ENCODE measurements at places on chromosomes 7 and 10.

DNA sequence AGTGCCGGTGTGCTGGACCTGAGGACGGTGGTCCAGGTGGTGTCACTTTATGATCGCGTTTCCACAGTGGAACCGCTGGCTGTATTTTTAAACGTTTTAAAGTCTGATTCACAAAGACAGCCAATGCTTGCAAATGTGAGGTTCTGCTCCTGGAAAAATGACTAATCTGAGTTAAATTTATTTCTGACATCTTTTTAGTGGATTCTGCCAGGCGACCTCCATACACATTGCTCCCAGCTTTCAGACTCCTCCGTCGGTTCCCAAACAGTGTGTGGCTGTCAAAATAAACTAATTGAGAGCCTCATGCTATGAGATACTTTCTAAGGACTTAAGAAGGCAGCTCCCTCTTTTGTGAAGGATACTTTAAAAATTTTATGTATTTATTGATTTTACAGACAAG is 12.7 kb upstream of the TTYH3 start:
- no peak for DNase-seq

DNA sequence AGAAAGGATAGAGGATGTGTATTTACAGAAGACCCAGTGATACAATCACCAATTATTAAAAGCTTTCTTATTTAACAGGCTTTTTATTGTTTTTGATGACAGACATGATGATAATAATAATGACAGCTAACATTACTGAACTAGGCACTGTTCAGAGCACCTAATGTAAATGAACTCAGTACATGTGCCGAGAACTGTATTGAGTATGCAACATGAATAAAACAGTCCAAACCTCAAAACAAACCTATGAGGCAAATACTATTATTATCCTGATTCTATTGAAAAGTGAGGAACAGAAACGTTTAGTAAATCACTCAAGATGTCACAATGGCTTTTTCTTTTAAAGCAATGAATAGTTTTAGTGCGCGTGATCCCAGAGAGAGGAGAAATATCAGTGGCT is 27.1 kb downstream of the TAS2R16 start:
- DNase-seq = no peak

DNA sequence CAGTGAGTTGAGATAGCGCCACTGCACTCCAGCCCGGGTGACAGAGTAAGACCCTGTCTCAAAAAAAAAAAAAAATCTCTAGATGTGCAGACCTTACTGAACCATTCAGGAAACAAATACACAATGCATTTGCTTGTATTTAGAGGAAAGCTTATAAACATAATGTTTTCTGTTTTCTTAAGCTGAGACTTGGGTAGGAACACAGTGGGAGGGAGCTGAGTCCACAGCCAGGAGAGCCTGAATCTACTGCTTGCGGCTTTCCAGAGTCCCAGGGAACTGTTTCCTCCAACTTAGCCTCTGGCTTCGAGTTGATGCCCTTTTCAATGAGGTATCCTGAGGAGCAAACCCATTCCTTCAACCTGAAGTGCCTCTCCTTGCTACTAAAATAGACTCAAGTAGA is 83.0 kb upstream of the PITRM1 start:
- no peak for DNase-seq

DNA sequence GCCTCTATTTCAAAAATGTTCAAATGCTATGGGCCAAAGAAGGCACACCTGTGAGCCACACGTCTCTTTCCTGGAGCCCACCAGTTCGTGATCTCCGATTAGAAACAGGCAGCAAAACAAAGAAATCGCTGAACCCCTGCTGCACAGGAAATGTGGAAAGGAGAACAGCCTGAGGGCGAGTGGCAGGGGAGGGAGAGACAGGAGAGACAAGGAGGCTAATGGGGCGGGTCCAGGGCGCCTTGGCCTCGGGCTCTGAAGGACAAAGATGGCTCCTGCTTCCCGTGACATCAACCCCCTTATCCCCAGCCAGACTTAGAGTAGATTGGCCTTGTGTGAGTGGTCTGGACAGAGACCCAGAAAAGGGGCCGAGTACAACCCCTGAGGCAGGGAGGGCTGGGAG is 62.4 kb upstream of the DOCK1 start:
- DNase-seq = no peak

- DNase-seq = no peak
Measured at GRCh38 chr10:108848046-108848445, 1075.3 kb downstream of the XPNPEP1 start.

DNA sequence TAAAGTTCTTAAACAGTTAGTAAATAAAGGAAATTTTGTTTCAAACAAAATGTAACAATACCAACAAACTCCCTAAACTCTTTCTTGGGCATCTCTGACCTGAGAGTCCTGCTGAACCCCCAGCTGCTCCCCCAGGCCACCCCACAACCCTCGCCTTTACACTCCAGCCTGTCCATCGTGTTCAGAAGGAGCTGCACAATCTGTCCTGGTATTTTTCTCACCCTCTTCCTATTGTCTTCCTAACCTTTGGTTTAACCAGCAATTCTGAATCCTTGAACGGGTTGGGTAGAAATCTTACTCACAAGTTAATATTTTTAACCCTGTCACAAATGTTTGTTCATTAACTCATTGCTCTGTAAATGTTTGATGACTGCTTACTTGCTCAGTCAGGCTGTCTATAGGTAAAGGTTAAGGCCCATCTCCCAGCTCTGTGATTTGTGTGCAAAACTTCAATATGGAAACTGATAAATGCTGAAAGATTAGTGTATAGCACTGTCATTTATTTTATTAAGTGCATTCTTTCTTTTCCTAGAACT is 16.8 kb downstream of the SFRP4 start:
- no peak for DNase-seq

DNA sequence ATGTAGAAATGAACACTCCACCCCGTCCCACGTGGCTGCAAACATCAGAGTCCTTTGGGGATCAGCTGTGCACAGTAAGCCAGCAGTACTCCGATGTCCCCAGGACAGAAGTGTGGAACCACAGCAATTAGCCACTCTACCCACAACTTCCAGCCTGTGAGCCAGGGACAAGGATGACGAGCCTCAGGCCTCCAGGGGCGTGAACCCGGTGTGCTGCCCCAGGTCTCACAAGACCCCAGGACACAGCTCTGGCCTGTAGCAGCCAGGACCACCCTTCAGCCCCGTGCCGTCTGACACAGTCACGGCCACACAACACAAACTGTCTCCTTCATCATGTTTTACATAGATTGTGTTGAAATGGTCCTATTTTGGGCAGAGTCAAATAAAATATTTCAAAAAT is 113.0 kb upstream of the DIP2C start:
- no peak for DNase-seq

All from activated T-helper 1 cell treated with anti-CD3 and anti-CD28 coated beads, Interleukin-2, amount 50 U/mL, for 16 hours (primary cell).